Right renal cortex interstitium (tissue), 3 donors: ENCODE measurements at places on chromosomes 3 and 15.

DNA sequence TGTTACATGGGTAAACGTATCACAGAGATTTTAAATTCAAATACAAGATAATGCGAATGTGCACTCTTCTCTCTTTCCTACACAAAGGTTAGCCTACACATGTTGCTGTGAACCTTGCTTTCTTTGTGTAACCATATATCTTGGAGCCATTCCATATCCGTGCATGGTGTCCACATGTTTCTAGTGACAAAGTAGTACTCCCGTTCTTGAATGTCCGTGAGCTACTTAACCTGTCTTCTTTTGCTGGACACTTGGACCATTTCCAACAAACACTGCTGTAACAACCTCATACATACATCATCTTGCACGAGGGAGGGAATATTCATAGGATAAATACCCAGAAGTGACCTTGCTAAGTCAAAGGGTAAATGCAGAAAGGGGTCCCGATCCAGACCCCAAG is 75.0 kb downstream of the STRIT1 start:
- DNase-seq, result no peak

GRCh38 chr3:82561784-82562183 is 800.3 kb upstream of the GBE1 start:
- no peak for DNase-seq

DNA sequence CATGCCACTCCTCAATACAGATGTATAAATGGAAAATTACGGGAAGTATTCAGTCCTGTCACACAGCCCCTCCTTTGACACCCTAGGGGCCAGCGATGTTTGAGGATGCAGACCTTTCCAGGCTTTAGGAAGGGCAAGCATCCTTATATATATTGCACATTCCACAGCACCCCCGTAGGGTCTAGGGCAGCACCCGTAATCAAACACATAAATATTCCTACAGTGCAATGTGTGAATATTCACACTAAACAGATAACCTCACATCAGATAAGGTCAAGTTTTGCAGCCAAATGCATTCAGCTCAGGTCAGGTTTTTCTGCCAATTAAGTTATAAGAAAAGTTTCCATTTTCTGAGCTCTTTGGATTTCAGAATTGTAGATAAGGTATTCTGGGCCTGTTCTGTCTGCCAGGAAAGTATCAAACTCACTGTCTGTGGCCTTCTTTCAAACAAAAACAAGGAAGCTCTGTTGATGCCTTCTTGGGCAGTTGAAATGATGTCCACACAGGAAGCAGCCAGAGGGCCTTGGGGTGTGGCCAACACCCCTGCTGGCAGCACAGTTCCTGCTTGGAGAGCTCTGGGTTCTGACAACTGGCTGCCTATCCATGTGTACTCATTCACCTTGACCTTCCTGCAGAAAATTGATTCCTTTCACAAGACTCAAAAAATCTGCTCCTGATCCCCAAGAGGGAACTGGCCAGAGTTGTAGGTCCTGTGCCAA is 427.0 kb downstream of the NTRK3 start:
- no peak for DNase-seq

DNA sequence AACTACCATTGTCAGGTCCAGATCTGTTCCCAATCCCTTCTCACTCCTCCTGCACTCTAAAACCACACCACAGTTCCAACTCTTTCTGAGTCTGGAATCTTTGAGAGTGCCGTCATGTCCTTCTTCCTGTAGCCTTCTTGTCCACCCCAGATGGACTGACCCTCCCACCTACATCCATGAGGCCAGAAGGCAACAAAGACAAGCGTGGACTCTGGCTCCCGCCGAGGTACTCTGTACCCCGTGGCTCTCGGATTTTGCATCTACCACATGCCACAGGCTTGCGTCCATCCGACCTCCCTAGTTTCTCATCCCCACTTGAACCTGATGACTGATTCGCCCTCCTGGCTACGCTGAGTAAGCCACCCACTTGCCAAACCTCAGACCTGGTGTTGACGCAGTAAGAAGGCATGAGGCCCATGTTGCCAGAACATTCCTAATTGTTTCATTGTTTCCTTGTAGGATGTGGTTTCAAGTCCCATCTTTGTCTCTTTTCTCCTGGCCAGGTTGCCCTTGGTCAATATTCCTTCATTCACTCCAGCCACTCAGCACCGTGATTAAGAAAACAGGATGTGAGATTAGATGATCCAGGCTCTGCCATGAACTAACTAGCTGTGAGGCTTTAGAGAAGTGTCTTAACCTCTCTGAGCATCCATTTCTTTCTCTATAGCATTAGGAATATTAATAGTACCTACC is 1.1 kb upstream of the ZBTB38 start:
- no peak for DNase-seq

DNA sequence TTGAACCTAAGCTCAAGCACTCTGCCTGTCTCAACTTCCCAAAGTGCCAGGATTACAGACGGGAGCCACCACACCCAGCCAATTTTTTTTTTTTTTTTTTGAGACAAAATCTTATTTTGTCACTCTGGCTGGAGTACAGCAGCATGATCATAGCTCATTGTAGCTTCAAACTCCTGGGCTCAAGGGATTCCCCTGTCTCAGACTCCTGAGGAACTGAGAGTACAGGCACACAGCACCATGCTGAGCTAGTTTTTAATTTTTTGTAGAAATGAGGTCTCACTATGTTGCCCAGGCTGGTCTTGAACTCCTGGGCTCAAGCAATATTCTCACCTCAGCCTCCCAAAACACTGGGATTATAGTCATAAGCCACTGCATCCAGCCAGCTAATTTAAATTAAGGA is 36.8 kb upstream of the SUCLG2 start:
- no peak for DNase-seq

GRCh38 chr15:99057697-99058420 is 47.0 kb upstream of the SYNM start:
- DNase-seq, result no peak

DNA sequence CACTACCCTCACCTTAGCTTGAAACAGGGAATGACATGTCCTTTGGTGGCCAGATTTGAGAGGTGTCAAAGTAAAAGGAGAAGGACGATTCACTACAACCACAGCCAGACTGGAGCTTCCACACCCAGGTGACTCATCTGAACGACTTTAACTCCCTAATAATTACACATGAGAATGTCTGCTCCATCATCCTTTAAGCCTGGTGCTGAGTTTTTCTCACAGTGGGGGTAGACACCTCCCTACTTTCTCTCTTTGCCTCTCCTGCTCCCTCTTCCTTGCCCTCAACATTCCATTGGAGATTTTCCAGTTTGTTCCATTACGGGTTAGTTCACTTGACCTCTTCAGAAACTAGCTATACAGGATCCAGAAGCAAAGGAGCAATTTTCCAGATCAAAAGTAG is 154.3 kb upstream of the BHLHE40 start:
- DNase-seq, result no peak

GRCh38 chr15:68488290-68488689 is 56.3 kb upstream of the ITGA11 start:
- no peak for DNase-seq

- no peak for DNase-seq
Measured at GRCh38 chr3:177357352-177358090, 160.2 kb upstream of the TBL1XR1 start.

GRCh38 chr3:87175732-87176131 is 51.4 kb upstream of the CHMP2B start:
- no peak for DNase-seq

DNA sequence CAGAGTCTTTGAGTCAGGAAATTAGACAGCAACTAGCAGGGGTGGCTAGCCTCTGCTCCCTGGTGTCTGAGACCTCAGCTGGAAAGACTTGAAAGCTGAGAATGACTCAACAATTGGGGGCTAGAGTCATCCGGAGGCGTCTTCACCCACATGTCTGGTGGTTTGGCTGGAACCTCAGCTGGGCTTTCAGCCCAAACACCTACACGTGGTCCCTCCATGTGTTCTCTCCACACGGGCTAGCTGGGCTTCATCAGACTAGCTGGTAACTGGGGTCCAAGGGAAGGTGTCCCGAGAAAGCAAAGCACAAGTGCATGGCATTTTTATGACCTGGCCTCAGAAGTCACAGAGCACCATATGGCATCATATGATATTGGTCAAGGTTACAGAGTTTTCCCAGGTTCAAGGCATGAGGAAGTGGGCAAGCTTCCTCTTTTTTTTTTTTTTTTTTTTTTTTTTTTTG is 19.9 kb upstream of the ABHD2 start:
- DNase-seq, result no peak

- no peak for DNase-seq
Measured at GRCh38 chr15:77826006-77826695, 193.4 kb upstream of the LINGO1 start.

GRCh38 chr3:161333696-161334095 is 37.6 kb downstream of the SPTSSB start:
- no peak for DNase-seq

GRCh38 chr3:162525771-162526170 is 1029.2 kb downstream of the OTOL1 start:
- no peak for DNase-seq

DNA sequence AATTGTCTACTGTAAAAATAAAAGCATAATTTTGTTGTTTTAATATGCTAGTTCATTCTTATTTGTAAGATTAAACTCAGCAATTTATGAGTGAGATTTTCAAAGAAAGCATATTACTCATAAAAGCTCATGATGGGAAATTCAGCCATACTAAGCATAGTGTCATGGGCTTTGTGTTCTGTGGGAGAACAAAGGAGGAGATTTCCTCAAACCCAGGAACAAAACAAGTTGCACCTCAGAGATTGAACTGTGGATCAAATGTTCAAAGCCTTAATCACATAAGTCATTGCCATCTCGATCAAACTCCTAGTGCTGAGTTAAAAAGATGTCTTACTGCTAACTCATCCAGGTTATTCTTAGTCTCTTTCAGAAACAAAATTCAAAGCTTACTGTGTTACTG is 85.6 kb upstream of the PDZRN3 start:
- no peak for DNase-seq

GRCh38 chr3:8981700-8982099 is 18.4 kb upstream of the RAD18 start:
- no peak for DNase-seq

- DNase-seq, result no peak
Measured at GRCh38 chr3:176867681-176868663, 329.3 kb downstream of the TBL1XR1 start.

GRCh38 chr3:4083225-4084015 is 219.7 kb upstream of the SETMAR start:
- no peak for DNase-seq

DNA sequence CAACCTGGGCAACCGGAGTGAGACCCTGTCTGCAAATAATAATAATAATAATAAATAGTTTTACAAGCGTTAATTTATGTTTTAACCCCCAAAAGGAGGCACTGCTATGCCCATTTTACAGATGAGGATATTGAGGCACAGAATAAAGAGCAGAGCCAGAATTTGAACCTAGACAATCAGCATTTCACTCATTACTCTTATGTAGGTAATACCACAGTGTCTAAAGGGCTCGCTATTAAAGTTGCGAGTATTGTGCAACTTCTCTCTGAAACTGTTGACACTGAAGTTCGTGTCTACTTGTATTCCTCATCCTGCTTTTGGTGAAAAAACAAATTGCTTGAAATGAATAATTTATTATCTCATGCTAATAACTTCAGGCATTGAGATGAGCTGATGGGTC is 2.8 kb downstream of the C2CD4A start:
- no peak for DNase-seq

DNA sequence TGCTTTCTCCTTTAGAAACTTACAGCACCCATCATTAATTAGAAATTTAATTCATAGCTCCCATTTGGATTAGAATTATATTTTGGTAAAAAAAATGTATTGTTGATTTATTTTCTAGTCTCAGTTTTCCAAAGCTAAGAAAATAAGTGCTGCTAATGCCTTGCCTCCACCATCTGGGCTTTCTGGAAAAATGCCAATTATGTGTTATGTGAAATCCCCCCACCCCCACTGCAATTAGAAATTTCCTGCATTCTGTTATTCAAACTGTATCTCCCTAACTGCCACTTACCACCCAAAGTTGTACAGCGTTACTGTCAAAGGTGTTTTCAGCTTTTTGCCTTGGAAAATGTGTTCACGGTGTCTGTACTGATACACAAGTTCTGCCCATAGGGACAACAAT is 617.2 kb upstream of the UBE2E2 start:
- peak; percentile 4 for DNase-seq

DNA sequence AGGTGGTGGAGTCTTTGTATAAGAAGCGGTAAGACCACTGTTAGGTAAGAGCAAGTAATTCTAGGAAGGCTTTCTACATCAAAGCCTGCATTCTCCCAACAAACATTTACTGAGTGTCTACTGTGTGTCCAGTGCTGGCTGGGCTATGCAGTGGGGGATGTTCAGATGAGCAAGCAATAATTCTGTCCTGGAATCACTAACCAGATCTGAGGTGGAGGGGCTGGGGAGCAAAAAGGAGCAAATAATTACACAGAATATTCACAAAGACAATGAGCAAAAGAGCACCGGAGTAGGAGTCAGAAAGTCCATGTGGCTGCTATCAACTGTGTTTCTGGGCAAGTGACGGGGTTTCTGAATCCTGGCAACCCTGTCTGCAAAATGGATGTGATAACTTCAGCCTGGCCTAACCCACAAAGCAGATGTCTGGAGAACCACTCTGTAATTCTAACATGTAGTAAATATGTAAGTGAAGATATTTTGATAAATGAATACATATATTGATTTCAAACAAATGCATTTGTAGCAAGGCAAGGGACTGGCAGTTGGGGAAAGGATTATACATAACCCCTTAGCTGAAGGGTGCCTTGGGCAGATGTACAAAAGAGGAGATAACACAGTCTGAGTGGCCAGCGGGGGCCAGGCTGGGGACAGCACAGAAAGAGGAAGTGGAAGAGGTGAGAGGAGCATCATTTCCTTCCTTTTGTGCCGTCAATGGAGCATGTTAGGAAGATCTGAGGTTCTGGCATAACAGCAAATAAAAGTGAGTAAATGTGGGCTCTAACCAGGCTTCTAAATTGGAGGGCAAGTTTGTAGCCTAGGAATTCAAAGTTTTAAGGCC is 28.8 kb downstream of the CYP8B1 start:
- DNase-seq, result no peak

DNA sequence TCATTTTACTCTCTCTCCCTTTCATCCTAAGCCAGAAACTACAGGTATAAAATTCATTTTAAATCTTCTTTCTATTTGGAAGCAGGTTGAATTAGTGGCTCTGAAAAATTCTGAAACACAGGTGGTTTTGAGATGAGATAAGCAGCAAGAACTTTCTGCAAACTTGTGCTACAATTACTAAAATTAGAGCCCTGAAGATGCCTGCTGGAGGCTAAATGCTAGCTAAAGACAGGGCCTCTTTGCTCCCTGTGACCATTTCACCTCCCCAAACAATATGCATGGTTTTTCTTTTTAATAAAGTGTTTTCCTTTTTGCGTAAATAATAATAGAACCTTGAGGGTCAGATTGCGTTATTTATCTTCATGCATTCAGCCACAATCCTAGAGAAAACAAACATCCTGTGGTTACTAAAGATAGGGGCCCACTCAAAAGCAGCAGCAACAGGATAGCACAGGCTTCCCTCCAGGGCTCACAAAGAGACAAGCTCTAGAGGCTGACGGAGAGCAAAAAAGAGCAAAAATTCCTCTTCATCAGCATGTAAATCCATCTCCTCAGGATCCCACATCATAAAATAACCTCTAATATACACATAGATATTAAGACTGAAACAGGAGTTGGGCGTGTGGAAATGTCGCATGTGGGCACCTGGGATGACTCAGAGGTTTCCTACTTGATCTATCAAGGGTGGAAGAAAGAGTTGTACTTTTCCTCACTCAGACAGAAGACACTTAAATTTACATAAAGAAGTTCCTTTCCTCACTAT is 26.5 kb upstream of the CP start:
- DNase-seq, result no peak
